Fibroblast of skin of back (primary cell): ENCODE measurements at places on chromosomes 4 and X.
A peak's percentile ranks its signal among the peaks of the same experiment; 100 is the strongest.

DNA sequence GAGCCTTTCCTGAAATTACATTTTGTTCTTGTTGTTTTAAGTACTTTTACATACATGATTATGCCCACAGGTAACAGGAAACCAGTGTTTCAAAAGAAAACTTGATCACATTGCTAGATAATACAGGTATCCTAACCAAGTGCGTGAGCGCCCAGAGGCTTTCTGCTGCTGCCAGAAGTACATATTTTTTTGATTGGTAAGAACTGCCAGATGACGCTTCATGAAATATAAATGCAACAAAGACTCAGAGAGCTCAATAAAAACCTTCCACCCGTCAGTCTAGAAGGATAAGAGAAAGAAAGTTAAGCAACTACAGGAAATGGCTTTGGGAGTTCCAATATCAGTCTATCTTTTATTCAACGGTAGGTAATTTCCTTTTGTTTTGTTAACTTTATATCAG, at the start of gene EPGN:
Gene EPGN, plus strand, starts transcription at position 256 of the 400 bp plus-strand sequence. Its CDS starts 64 bp downstream, at position 320.
- DNase-seq, result peak; percentile 52

GRCh38 chrX:10254739-10255138, 98.0 kb downstream of the CLCN4 start:
- no peak for DNase-seq

DNA sequence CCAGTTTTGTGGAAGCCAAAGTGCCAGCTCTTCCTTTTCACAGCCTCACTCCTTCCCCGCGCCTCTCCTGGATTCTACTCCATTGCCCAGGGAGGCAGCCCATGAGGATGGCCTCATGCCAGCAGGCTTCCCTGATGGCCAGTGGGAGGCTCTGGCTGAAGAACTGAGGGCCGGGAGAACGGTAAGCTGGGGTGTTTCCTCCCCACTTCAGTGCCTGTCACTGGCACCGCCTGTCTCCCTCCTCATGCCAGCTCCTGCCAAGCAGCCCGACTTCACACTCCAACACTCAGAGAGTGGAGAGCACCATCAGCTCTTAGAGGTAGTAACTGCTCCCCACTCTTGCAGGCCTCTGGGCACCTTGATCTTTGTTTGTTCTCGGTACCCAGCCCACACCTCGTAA, 46.9 kb upstream of the STIM2 start:
- DNase-seq, result no peak

GRCh38 chrX:149569770-149570169, 17.5 kb downstream of the MAGEA9B start:
- DNase-seq, result no peak

DNA sequence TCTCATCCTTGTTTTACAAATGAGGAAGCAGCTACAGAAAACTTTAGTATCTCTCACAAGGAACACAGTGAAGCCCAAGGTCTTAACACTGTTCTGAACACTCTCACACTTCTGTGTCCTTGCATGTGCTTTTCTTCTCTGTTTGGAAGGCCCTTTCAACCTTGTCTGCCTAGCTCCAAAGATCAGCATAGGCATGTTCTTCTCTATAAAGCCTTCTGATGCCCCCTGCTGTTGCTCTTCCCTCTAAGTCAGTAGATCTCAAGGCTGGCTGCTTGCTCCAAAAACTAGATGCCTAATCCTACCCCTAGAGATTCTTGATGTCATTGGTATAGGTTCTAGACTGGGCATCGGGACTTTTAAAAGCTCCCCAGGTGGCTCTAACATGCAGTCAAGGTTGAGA, 5.9 kb downstream of the APOO start:
- peak; percentile 73 for DNase-seq

DNA sequence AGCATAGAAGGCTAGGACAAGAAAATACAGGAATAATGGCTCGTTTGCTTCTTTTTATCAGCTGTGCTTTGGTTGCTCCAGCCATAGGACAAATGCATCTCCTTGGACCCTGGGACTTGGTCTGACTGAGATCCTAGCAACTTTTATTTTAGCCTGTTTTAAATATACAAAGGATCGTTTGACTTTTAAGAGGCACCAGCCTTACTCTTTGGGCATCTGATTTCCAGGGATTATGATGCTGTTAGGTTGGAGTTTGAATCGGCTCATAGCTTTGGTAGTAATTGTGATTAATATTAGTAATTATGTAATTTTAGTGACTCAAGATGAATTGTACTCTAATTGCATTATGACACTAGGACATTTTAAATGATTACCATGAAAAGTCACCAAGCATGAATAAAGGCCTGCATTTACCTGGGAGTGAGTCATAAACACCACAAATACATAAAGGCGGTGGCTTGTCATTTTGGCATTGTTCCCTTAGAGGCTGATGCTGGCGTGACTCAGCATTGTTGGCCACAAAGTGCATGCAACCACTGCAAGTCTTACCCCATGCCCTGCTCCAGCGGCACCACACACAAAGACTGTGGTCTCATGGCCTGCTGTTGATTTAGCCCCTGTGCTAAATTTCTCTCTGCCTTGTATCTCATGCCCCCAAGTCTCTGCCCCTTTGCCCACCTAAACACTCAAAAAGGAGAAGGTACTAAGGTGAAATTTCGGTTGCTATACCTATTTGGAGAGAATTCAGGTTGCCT, 12.4 kb downstream of the GPAT3 start:
- DNase-seq, result peak; percentile 89

- no peak for DNase-seq
Measured at GRCh38 chr4:144649646-144650045, 3.7 kb downstream of the HHIP start.

GRCh38 chr4:140609548-140610425, 41.0 kb upstream of the UCP1 start:
- peak; percentile 56 for DNase-seq

GRCh38 chr4:39348371-39349315, 17.5 kb downstream of the RFC1 start:
- peak; percentile 58 for DNase-seq

DNA sequence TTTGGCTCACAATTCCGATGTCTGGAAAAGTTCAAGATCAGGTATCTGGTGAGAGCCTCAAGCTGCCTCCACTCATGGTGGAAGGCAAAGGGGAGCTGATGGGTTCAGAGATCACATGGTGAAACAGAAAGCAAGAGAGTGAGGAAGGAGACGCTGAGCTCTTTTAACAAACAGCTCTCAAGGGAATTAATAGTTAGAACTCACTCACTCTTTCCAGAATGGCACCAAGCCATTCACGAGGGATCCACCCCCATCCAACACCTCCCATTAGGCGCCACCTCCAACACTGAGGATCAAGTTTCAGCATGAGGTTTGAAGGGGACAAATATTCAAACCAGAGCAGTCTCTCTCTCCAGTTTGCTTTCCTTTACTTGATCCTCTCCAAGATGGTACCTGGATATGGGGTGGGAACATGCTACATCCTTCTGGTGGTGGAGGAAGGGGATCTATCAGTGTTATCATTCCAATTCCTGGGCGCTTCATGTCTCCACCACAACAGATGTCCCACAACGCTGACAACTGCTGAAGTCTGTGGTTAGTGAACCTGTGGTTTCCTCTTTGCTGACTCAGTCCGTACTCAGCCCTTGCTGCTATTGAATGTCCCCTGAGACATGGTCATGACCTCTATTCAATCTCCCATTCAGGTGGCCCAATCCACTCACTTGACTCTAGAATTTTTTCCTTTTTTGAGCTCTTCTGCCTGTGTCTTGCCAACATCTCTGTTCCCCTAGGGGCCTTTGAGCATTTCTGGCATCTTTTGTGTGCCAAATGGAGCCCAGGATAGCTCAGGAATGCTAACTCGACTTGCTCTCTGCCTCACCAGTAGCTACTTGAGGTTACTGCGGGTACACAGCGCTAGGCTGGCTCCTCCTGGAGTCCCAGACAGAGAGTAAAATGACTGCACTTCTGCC, 395.2 kb downstream of the MID1IP1 start:
- DNase-seq, result peak; percentile 84

DNA sequence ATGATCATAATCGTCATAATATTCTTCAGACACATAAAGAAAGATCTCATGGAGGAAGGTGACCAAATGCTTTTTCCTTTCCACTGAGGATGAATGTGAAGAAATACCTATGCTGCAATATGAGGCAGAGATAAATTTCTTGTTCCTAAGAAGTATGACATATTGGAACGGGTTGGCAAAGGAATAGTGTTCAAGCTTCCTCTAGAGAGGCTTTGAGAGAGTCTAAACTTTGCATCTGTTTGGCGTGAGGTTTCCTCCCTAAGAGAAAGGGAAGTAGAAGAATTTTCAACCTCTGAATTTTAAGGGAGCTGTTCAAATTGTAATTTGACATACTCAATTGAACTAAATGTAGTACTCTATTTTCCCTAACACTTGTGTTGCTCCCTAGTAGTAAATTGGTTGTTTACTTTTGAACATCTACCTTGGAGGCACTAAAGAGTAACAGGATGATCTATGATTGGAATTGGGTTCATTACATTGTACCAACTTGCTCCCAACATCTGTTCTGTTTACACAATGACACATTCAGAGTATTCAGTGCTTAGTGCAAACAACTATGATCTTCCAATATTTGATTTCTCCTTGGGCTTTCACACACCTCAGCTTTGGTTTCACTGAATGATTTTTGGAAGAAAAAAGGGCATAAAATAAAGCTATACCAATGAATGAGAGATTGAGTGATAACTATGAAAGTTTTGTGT, 122.0 kb downstream of the CORIN start:
- DNase-seq, result no peak
